ENCODE measurements at places on chromosomes 1 and 21. TPM values are rescaled to one million over a fixed set of nuclear protein-coding genes. Genes with fewer than 3 reads are reported as not detected.

The IGSF9 gene
- total RNA-seq = 2.0 TPM

The DFFA gene
- total RNA-seq = 15.8 TPM

The SORT1 gene
- 115 TPM for total RNA-seq

The OR2T29 gene
- not detected for total RNA-seq

The SLC35F3 gene
- total RNA-seq = 1.7 TPM

The S100B gene
- total RNA-seq = 1.9 TPM

The GSTM1 gene
- total RNA-seq = not detected

The LAMB3 gene
- total RNA-seq = 26.2 TPM

The REN gene
- 0.64 TPM for total RNA-seq
